ENCODE measurements at places on chromosomes 11 and 22. TPM values are rescaled to one million over a fixed set of nuclear protein-coding genes. Genes with fewer than 3 reads are reported as not detected.

SLC29A2 gene
- total RNA-seq = 0.14 TPM

PEX16 gene
- total RNA-seq = 37.0 TPM

LAMTOR1 gene
- 64.1 TPM for total RNA-seq

CD6 gene
- not detected for total RNA-seq

OR52A1 gene
- total RNA-seq = not detected
